ENCODE measurements at places on chromosomes 5 and 9.

- DNase-seq = no peak
Measured at GRCh38 chr9:27356446-27356845, 59.5 kb upstream of the EQTN start.

GRCh38 chr9:23011669-23012068, 565.0 kb downstream of the DMRTA1 start:
- DNase-seq = no peak

DNA sequence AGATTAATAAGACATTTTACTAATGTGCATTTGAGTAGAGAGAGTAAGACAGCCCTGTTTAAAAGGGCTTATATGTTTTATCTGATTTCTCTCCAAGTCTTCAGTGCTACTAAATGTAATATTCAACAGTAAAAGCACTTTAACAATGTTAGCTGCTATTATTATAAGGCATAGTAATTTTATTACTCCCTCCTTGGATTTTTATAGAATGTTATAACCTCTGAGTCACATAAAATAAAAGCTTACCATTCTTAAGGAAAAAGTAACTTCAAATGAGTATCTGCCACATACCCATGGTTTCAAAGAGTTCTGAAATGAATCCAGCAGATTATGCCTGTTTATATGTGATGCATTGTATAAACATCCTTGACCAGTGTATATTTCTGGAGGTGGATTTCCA, 19.0 kb downstream of the SPDL1 start:
- no peak for DNase-seq

- DNase-seq = no peak
Measured at GRCh38 chr5:75668445-75668844, 48.8 kb downstream of the POC5 start.
